Adrenal gland (tissue), 19 donors: ENCODE measurements at places on chromosomes 6 and 20. TPM values are rescaled to one million over a fixed set of nuclear protein-coding genes. Genes with fewer than 3 reads are reported as not detected.
A peak's percentile ranks its signal among the peaks of the same experiment; 100 is the strongest.

KATNA1 gene
- total RNA-seq: 9.9 TPM

KIAA0408 gene
- 1.9 TPM for total RNA-seq

BFSP1 gene
- total RNA-seq: 0.95 TPM

EPHA7 gene
- total RNA-seq: 0.11 TPM

FAM210B gene
- total RNA-seq: 207 TPM

CLDN20 gene
- not detected for total RNA-seq

MYLK4 gene
- 0.84 TPM for total RNA-seq

CLVS2 gene
- total RNA-seq: not detected

PSMA7 gene
- total RNA-seq: 342 TPM

NKX2-4 gene
- total RNA-seq: 0.14 TPM

- DNase-seq: no peak
- no peaks in the 10 kb centered on the region for H3K27me3 ChIP-seq
- H3K4me1 ChIP-seq: no peaks in the 10 kb centered on the region
- no peak overlapping the region for H3K27ac ChIP-seq
- H3K36me3 ChIP-seq: no peaks in the 10 kb centered on the region
Observed at GRCh38 chr6:130882370-130882769, 55.2 kb downstream of the SMLR1 start.

- H3K4me3 ChIP-seq: no peak overlapping the region
- H3K36me3 ChIP-seq: no peaks in the 10 kb centered on the region
Observed at GRCh38 chr6:126657561-126658175, 317.8 kb downstream of the CENPW start.

DNA sequence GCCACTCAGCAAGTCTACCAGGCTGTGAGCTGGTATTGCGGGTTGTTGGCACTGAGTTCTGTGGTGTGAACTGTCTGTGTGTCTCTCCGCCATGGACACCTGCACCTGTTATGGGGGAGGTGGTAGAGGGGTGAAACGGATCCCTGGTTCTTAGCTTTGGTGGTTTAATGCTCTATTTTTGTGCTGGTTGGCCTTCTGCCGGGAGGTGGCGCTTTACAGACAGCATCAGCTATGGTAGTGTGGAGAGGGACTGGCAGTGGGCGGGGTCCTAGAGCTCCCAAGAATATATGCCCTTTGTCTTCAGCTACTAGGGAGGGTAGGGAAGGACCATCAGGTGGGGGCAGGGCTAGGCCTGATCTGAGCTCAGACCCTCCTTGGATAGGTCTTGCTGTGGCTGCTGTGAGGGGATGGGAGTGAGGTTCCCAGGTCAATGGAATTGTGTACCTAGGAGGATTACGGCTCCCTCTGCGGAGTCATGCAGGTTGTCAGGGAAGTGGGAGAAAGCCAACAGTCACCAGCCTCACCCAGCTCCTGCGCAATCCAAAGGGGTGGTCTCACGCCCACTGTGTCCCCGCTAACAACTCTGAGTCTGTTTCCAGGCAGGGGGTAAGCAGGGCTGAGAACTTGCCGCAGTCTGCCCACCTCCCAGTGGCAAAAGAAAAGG lies 154.3 kb downstream of the CCDC170 start:
- no peaks in the 10 kb centered on the region for H3K36me3 ChIP-seq
- DNase-seq: no peak
- no peak overlapping the region for H3K4me3 ChIP-seq
- no peaks in the 10 kb centered on the region for H3K4me1 ChIP-seq

DNA sequence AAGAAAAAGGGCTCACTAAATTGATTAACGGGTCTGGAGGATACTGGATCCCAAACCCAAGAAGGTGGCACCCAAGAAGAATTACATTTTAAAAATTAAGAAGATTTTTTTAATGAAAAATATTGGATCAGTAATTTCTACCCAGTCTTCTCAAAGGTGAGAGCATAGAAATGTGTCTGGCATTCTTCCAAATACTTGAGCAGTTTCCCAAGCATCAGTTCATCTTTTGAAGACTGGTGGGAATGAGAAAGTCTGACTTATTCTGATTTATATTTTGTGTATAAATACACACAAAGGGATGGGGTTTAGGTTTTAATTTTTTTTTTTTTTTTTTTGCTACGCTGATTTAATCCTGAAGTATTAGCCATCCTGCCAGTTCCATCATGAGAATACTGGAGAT lies 3.3 kb downstream of the MGME1 start:
- no peak overlapping the region for H3K27ac ChIP-seq
- no peaks in the 10 kb centered on the region for H3K36me3 ChIP-seq
- H3K4me1 ChIP-seq: peaks cover 41% of the 10 kb centered on the region

GRCh38 chr6:144349690-144350527 lies 64.8 kb downstream of the UTRN start:
- H3K4me3 ChIP-seq: no peak overlapping the region
- H3K27me3 ChIP-seq: no peaks in the 10 kb centered on the region
- peak overlapping the region; percentile 81 for H3K27ac ChIP-seq
- H3K36me3 ChIP-seq: no peaks in the 10 kb centered on the region

- H3K4me3 ChIP-seq: no peak overlapping the region
- no peaks in the 10 kb centered on the region for H3K27me3 ChIP-seq
- H3K36me3 ChIP-seq: no peaks in the 10 kb centered on the region
- no peak overlapping the region for H3K27ac ChIP-seq
Observed at GRCh38 chr6:159299566-159299965, 130.4 kb downstream of the FNDC1 start.

GRCh38 chr20:14992961-14993360 lies 655.5 kb upstream of the FLRT3 start:
- H3K27ac ChIP-seq: no peak overlapping the region
- H3K4me1 ChIP-seq: no peaks in the 10 kb centered on the region
- H3K27me3 ChIP-seq: no peaks in the 10 kb centered on the region
- H3K36me3 ChIP-seq: no peaks in the 10 kb centered on the region
- no peak for DNase-seq
- H3K4me3 ChIP-seq: no peak overlapping the region

GRCh38 chr6:118632359-118632758 lies 19.0 kb downstream of the CEP85L start:
- no peaks in the 10 kb centered on the region for H3K27me3 ChIP-seq
- H3K4me3 ChIP-seq: no peak overlapping the region
- peaks cover 10% of the 10 kb centered on the region for H3K4me1 ChIP-seq
- H3K36me3 ChIP-seq: no peaks in the 10 kb centered on the region

GRCh38 chr6:131183427-131184095 lies 48.3 kb downstream of the AKAP7 start:
- no peaks in the 10 kb centered on the region for H3K36me3 ChIP-seq
- no peak overlapping the region for H3K4me3 ChIP-seq
- H3K27ac ChIP-seq: peak overlapping the region; percentile 2
- no peaks in the 10 kb centered on the region for H3K4me1 ChIP-seq

DNA sequence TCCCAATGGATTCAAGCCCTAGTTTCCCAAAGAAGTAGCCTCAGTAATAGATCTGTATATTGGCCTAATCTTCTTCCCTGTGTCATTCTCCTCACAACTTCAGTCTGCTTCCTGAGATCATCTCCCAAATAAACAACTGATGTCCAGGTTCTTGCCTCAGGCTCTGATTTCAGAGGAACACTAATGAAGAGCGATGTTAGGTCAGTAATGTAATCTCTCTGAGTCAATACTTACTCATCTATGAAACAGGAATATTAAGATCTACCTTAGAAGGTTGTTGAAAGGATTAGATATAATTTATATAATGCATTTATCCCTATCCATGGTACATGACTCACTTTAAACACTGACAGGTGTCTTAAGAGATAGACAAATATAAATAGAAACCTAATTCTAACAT lies 246.0 kb upstream of the FLRT3 start:
- H3K27me3 ChIP-seq: no peaks in the 10 kb centered on the region
- H3K4me1 ChIP-seq: no peaks in the 10 kb centered on the region
- no peak for DNase-seq

- H3K27me3 ChIP-seq: no peaks in the 10 kb centered on the region
- no peaks in the 10 kb centered on the region for H3K4me1 ChIP-seq
- no peak for DNase-seq
- no peaks in the 10 kb centered on the region for H3K36me3 ChIP-seq
- no peak overlapping the region for H3K27ac ChIP-seq
Observed at GRCh38 chr6:23349521-23350147, 776.4 kb upstream of the NRSN1 start.

GRCh38 chr6:82624251-82624650 lies 260.6 kb downstream of the TPBG start:
- no peak overlapping the region for H3K4me3 ChIP-seq
- no peaks in the 10 kb centered on the region for H3K27me3 ChIP-seq
- no peaks in the 10 kb centered on the region for H3K4me1 ChIP-seq
- H3K27ac ChIP-seq: no peak overlapping the region
- no peak for DNase-seq

GRCh38 chr6:89372506-89372901 lies 20.0 kb upstream of the UBE2J1 start:
- H3K27ac ChIP-seq: no peak overlapping the region
- no peaks in the 10 kb centered on the region for H3K4me1 ChIP-seq
- DNase-seq: no peak
- H3K4me3 ChIP-seq: no peak overlapping the region
- H3K27me3 ChIP-seq: no peaks in the 10 kb centered on the region

DNA sequence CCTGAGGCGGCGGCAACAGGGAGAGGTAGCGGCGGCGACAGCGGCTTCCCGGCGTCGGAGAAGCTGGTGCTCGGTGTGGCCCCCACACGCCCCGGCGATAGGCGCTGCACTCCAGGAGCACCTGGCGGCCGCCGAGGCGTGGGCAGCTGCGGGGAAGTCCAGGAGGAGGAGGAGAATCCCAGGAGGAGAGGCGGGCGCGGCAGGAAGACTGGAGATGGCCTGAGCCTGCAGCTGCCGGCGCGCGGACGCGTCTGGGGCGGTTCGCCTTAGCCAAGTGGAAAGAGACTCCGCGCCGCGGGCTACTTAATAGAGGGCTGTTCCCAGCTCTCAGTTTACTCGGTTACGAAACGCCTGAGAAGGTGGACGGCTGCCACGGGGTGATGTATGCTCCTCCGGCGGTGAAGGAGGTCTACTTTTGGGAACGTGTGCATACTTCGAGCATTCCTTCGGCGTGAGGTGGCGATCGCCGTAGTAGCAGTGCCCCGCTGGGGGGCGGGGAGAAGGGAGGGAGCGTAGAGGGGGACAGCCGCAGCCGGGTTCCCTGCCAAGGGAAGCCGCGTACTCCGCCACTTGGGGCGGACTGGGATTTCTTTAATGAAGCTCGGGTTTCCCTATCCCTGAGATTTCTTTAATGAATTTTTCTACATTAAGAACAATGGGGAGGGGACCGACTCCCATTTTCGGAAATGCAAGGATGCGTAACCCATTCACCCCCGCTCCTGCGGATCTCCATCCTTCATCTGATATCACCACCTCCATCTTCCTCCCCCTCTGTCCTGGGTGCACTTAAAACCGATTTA lies at the start of gene COL12A1:
TSS of gene COL12A1 (minus strand) at position 278 of the 800 bp plus-strand sequence. CDS start 3,261 bp downstream, outside the sequence.
- H3K4me3 ChIP-seq: no peak within 1 kb of the TSS
- peak within 1 kb of the TSS; percentile 50 for H3K27ac ChIP-seq
- H3K4me1 ChIP-seq: peaks cover 20% of the 10 kb centered on the region
- peaks cover 47% of the 10 kb centered on the region for H3K27me3 ChIP-seq
- H3K36me3 ChIP-seq: no peaks in the 10 kb centered on the region

DNA sequence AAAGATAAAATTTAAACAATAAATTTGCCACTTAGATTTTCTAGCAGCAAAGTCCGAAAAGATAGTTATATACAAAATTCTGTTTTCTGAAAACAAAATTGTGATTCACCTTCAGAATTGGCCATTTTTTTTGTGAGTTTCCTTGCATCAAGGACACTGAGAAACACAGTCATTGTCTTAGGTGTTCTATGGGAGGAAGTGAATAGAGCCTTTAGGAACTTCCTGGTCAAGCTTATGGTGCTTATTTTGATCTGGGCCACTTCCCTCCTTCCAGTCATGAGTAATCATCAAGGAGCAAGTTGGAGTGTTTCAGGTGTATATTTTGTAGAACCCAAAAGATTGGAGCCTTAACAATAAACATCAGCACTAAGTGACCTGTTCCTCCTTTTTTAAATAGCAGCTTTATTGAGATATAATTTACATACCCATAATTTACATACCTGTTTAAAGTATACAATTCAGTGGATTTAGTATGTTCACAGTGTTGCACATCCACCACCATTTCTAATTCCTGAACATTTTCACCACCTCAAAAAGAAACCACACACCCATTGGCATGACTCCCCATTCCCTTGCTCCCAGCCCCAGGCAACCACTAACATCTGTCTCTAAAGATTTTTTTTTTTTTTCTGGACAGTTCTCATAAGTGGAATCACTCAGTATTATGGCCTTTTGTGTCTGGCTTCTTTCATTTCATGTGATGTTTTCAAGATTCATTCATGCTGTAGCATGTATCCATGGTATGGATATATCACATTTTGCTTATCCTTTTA lies 17.6 kb downstream of the TMEM74B start:
- no peak overlapping the region for H3K4me3 ChIP-seq
- H3K27ac ChIP-seq: no peak overlapping the region
- DNase-seq: peak; percentile 4

DNA sequence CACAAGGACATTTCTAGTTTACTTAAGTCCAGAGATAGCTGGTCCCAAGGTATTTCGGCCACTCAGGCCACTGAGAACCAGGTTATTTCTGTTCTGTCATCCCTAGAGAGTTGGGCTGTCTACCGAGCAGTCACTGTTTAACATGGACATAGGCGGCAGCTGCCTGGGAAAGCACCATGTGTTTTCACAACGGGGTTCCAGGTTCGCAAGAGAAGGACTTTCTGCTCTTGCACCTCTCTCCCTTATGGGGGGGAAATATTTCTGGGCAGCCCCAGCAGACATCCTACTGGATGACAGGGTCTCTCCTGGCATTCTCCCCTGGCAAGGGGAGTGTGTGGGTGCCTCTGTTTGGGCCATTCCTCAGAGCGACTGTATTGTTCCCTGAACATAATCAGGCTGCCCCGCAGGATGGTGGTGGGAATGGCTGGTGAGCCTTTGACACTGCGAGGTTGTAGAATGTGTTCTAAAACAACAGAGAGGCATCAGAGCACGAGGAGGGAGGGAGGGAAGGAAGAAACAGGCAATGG lies 64.4 kb upstream of the DUSP22 start:
- no peak overlapping the region for H3K4me3 ChIP-seq
- H3K27me3 ChIP-seq: no peaks in the 10 kb centered on the region
- H3K4me1 ChIP-seq: no peaks in the 10 kb centered on the region
- no peak for DNase-seq

GRCh38 chr6:163405412-163406309 lies 8.9 kb upstream of the QKI start:
- H3K27me3 ChIP-seq: no peaks in the 10 kb centered on the region
- H3K4me1 ChIP-seq: peaks cover 44% of the 10 kb centered on the region
- no peaks in the 10 kb centered on the region for H3K36me3 ChIP-seq
- H3K4me3 ChIP-seq: no peak overlapping the region
- DNase-seq: peak; percentile 88
